ENCODE measurements at places on chromosomes 5 and 9.

GRCh38 chr5:31574772-31575171 lies 42.7 kb downstream of the C5orf22 start:
- no peak for DNase-seq

GRCh38 chr5:112063191-112063590 lies 306.2 kb upstream of the NREP start:
- DNase-seq, result no peak

DNA sequence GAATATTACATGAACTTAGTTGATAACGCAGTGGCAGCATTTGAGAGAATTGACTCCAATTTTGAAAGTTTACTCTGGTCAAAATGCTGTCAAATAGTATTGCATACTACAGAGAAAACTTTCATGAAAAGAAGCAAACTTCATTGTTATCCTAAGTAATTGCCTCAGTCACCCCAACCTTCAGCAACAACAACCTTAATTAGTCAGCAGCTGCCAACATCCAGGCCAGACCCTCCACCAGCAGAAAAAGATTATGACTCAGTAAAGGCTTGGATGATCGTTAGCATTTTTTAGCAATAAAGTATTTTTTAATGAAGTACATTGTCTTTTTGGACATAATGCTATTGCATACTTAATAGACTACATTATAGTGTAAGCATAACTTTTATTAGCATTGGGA lies 40.8 kb upstream of the SPDL1 start:
- no peak for DNase-seq

DNA sequence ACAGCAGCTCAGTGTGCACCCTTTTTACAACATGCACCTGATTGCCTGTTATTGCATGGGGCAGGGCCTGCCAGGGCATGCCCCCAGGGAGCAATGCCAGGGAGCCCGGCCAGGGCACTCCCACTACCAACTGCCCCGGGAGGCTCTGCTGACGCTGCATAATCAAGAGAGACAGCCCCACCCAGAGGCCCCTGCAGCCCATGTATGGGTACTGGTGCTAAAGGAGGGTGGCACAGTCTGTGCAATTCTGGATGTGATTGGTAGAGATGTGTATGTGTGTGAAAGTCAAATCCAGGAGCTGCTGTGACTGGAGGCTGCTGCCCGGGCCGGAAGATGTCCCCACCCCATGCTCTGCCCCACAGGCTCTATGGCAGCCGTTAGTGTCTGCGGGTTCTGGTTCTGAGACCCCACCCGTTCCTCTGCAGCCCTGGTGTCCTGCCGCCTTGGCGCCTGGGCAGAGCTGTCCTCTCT lies 3.9 kb upstream of the NEURL1B start:
- DNase-seq, result no peak

DNA sequence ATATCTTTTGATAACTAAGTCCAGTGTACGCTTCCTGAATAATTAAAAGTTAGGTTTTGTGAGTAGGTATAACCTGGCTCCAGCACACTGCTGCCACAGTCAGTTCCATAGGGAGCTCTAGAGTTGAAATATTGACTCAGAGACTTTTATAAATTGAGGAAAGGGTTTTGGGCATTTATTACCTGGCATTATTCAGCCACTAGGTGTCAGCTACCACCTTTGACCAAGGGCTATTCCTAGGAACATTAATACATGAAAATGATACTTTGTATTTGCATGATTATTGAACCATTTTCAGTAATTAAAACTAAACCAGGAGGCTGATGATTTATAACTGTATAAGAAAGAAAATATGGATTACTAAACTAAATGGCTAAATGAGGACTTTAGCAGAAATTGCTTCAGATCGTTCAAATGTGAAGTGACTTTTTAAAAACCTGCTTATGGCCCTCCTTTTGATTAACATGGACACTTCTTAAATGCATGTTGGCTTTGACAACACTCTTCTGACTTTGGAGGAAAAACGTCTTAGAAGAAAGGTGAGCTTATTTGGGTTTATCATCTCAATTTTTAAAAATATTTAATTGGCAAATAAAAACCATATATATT lies 83.0 kb downstream of the SMC2 start:
- DNase-seq, result no peak

DNA sequence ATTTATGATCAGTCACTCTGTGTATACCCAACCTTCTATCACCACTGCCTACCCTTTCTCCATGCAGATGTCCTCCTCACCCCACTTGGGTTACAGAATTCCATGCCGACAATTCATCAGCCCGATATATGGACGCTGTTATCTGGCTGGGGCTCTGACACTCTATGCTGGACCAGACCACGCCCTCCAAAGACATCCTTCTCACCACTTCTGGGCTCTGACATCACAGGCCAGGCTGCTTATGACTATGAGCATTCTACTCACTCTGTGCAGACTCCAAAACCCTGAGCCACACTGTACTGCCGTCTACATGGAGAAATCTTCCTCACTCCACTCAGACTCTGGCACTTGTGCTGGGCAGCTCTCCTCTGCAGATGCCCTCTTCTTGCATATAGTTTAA lies 7.6 kb upstream of the AK3 start:
- no peak for DNase-seq

DNA sequence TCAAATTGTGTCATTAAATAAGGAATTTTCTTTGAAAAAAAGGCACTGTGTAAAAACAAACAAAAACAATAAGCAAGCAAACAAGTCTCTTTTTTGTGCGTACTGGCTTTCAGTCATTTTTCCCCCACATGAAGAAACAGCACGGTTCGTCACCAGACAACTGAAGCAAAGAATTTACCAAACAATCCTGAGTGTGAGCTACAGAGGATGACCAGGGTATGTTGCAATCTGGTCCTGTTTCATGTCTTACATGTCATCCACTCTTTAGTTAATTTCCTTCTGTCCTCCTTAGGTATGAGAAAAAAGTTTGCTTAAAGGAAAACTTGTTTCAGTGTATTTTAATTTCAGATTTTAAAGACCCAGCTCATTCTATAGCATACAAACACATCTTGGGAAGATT lies 1080.7 kb upstream of the NUDT12 start:
- no peak for DNase-seq

DNA sequence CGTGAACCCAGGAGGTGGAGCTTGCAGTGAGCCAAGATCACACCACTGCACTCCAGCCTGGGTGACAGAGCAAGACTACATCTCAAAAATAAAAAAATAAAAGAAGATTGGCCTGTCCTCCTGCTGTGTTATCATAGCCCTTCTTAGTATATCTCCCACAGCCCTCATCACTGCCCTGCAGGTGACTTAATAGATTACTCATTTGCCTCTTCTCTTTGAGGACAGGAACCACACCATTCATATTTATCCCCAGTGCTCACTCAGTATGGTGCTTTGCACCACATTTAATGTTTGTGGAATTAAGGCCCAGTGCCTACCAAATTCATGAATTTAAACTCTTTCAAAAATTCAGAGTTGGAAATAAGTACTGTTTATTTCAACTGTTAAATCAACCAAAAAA lies 10.3 kb downstream of the IDNK start:
- DNase-seq, result no peak

DNA sequence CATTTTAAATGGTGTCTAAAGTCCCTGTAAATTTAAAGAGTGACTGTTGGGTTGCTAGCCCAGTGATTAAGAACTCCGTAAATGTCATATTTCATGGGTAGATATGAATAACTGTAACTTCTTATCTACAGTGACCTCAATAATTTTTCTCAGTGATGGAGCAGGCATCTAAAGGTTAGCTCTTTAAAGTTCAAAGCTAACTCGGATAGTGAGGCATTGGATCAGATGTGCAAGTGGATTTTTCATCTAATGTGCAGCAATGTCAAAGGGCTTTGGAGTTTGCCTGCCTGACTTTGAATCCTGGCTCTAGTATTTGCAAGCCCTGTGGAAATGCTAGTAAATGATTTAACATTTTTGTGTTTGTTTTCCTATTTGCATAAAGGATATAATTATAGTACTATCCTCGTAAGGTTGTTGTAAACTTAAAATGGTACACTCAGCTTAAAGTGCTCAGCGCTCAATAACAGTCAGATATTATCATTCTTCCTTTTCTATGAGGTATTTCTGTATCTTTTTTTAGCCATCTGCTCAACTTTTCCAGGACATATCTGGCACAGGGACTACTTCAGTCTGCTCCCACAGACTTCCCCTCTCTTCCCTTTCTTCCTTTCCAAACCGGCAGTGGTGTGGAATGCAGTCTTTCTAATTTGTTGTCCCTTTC lies 163.7 kb upstream of the ELL2 start:
- no peak for DNase-seq

DNA sequence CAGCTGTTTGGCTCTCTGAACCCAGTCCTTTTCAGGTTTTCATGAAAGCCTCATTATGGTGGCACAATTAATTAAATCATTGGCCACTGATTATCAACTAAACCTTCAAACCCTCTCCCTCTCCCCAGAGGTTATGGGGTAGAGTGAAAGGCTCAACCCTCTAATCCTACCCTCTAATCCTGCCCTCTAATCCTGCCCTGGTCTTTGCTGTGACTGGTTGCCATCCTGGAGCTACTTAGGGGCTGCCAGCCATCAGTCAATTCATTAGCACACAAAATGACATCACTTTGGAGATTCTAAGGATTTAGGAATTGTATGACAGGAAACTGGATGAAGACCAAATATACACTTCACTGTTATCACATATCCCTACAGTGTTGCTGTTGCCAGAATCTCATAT lies 36.1 kb downstream of the ANKS6 start:
- DNase-seq, result no peak

DNA sequence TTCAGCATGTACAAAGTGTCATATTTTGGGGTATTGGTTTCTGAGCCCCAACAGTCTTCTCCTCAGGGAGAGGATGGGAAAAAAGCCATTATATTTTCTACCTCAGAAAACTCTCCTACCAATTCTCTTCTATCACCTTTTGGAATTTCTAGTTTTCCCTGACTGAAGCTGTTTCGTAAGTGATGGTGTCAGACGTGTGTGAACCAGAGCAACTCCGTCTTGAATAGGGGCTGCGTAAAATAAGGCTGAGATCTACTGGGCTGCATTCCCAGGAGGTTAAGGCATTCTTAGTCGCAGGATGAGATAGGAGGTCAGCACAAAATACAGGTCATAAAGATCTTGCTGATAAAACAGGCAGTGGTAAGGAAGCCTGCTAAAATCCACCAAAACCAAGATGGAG lies 197.3 kb upstream of the C9orf72 start:
- DNase-seq, result no peak

GRCh38 chr5:178465228-178465860 lies 124.8 kb downstream of the COL23A1 start:
- DNase-seq, result peak; percentile 5

DNA sequence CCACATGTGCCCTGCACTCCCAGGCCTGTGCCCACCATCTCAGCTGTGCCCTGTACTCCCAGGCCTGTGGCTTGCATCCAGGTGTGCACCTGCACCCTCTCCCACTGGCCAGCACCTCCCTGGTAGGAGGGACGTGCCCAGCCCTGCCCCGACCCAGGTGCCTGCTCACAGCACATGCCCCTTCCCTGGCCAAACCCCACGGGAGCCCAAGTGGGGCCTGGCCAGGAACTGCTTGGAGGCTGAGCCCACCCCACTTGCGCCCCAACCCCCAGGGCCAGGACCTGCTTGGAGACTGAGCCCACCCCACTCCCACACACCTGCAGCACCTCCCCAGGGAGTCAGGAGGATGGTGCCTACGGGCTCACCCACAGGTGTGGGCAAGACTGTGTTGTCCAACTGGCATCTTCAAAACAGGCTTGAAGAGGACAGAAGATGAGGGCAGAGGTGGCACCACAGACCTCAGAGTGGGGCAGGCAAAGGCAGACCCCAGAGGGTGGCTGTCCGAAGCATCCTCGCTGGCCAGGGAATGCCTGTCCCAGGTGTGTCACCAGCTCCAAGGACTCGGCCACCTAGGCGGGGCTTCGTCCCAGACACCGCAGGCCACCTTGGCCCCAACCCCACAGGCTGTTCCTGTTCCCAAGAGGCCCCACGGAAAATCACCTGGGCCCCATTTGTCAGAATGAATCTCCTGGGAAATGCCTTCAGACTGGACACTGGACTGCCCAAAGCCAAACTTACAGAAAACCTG lies 10.8 kb downstream of the ZDHHC11B start:
- DNase-seq, result no peak

- DNase-seq, result no peak
These were observed 47.9 kb downstream of the MAMDC2 start for GRCh38 chr9:70091572-70091971.
